ENCODE measurements at places on chromosomes 2 and 18.

DNA sequence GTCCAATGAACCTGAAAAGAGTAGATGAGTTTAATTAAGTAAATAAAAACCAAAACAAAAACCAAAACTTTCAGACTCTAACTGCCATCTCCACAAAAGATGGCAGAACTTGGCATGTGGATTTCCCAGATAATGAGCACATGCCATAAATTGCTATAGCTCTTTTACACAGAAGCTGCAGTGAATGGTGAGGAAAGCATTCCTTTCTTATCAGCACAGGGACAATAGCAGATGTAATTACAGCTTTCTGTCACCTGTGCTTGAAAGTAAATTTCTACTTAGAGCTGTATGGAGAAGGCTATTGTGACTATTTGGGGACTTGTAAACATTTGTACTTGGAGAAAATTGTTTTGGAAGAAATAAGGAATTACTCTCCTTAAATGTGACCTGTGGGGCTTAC lies 378.4 kb downstream of the RPRM start:
- DNase-seq, result no peak

DNA sequence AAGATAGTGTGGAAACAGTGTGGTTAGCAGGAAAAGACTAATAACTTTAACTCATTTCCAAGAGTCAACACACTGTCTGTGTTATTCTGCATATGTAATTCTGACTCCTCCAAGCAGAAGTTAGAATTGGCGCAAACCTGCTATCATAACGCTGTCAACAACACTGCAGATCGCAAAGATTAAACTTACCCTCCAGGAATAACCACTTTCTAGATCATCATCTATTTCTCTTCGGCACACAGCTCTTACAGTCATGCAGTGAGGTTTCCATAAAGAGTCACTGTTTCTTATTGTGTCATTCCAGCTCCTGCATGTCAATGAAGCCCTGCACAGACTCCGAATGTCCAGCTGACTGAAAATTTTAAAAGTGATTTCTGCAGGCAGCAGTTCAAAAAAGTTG lies 2.4 kb downstream of the FBXO48 start:
- DNase-seq, result no peak

DNA sequence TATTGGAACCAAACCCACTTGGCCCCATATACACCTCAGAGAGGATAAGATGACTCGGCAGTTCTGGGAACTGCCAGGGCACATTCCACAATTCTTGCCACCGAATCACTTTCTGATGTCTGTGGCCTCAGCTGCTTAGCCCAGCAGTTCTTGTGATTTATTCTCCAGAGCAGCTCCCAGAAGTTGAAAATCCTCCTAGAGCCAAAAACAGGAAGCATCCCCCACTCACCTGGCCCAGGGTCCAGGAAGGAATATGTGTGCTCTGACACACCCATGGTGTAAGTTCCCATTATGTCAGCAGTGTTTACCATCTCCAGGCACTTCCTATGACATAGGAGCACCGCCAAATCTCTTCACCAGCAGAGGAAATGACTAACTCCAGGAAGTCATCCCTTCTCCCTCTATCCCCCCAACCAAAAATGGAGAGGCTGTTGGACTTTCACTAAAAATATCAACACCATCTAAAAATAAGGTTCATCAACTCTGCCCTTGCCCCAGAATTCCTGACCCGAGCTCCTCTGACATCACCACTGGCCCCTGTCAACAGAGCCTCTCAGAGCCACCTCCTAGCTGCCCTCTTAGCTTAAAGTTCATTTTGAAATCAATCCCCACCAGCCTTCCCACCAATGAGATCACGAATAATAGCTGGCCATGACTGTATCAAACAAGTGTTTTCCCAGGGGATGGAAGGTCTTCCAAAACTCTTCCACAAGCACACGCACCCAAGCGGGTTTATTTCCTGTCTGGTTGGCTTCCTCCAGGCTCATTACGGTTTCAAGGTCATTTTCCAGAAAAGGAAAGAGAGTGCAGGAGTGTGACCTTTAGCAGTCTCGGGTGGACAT lies 223.1 kb upstream of the PARD3B start:
- no peak for DNase-seq

GRCh38 chr2:210546424-210547208 lies 9.8 kb upstream of the CPS1 start:
- DNase-seq, result no peak

DNA sequence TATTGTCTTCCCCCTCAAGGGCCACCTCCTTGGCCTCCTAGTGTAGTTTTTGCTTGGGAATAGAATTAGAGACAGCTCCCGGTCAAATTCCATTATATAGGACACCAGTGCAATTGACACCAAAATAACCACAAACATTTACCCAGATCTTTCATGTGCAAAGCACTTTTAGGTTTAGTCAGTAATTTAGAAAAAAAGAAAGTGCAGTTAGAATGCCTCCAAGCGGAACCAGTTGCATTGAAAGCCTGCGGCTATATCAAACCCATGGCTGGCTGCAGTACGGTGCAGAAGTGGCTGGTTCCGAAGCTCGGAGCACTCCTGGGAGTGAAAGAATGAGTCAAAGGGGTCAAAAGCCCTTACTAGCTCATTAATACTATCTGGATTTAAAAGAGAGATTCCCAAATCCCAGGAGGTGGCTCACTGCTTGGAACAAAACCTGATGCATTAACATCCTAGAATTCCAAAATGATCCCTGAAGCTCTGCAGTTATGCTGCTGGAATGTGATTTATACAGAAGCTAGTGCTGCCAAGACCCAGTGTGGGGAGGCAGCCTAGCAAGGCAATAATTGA lies 432.2 kb upstream of the KLHL29 start:
- no peak for DNase-seq

DNA sequence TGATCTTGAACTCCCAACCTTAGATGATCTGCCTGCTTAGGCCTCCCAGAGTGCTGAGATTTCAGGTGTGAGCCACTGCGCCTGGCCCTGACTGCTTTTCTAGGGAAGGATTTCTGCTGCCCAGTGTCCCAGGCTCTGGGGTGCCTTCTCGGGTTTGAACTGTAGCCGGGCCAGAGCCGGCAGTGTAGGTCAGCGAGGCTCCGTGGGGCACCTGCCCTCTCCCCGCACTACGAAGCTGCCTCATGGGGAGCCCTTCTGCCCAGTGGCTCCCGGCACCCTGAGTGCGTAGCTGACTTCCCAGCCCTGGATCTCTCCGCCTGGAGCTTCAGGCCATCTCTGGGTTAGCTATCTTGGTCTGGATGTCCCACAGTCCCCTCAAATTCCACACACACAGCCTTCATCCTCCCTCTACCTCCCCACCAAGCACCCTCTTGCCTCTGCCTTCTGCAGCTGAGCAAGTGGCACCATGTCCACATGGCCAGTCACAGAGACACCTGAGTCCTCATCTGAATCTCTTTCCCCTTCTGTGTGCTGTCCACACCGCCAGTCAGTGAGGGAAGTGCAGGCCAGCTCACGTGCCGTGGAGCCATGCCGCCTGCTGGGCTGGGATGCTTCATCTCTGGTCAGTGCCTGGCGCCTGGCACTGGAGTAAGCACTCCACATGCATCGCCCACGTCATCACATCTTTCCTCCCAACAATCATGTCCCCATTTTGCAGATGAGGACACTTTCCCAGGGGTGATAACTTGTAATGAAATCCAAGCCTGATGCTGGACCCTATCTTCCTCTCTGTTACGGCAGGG lies 69.2 kb downstream of the EDAR start:
- DNase-seq, result no peak

DNA sequence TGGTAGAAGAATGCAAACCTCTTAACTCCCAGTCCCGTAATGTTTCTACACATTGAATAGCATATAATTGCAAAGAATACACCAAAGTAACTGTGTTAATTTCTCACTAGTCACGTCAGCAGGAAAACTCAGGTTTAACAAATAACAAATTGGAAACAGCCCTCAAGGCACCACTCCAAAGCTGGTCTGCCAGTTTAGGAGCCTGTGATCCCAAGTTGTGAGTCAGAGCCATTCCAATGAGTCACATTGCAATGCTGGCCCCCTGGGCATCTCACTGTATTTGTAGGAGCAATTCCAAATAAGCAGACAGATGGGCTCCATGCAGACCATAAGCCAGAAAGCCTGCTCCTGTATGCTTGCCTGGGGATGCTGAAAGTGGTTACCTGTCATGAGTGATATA lies 143.2 kb upstream of the SETBP1 start:
- DNase-seq, result no peak

DNA sequence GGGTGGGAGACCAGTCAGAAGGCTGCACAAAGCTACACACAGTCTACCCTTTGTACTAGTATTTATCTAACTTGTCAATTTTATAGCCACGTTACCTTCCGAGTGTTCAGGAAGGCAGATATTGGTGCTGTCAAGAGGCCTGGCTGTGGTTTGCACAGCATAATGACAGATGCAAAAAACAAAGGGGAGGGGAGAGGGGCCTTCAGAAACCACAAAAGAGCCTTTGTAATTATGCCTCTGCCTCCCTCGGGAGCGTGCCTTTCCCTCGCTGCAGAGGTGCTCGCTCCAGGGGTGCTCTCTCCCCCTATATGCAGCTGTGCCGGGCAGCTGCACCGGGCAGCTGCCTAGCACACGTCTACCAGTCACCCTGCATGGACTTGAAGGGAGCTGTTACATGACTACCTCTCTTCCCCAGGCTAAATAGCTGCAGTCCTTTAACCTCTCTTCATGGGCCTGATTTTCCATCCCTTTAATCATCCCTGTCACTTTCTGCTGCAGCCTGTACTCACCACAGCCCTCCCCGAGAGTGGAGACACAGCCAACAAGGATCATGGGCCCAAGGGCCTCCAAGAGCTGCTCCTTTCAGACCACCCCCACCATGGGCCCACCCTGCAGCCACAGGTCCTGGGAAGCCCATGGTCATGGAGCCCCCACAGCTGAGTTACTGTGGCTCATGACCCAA lies 168.4 kb upstream of the PKDCC start:
- DNase-seq, result no peak

DNA sequence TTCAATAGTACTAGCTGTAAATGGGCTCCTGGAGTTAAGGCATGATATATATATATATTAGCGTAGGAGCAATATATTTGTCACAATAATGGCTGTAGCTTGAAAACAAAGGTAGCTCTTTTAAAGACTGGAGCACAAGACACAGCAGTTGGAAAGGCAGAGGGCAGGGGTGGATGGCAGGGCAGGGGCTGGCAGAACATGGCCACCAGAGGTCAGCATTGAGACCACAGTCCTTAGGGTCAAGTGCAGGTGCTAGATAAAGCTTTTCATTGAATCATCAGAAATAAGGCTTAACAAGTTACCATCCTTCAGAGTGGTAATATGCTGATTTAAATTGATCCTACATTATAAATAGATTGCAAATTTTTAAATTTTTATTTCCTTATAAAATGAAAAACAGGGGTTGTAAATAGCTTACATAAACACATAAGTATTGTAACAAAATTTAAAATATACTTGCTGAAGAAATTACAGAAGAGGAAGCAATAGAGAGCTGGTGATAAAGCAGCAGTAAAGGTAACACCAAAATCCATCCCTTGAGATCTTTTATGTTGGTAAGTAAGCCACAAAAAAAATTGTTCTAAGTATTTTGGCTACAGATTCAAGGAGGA lies 161.2 kb upstream of the PIEZO2 start:
- no peak for DNase-seq

DNA sequence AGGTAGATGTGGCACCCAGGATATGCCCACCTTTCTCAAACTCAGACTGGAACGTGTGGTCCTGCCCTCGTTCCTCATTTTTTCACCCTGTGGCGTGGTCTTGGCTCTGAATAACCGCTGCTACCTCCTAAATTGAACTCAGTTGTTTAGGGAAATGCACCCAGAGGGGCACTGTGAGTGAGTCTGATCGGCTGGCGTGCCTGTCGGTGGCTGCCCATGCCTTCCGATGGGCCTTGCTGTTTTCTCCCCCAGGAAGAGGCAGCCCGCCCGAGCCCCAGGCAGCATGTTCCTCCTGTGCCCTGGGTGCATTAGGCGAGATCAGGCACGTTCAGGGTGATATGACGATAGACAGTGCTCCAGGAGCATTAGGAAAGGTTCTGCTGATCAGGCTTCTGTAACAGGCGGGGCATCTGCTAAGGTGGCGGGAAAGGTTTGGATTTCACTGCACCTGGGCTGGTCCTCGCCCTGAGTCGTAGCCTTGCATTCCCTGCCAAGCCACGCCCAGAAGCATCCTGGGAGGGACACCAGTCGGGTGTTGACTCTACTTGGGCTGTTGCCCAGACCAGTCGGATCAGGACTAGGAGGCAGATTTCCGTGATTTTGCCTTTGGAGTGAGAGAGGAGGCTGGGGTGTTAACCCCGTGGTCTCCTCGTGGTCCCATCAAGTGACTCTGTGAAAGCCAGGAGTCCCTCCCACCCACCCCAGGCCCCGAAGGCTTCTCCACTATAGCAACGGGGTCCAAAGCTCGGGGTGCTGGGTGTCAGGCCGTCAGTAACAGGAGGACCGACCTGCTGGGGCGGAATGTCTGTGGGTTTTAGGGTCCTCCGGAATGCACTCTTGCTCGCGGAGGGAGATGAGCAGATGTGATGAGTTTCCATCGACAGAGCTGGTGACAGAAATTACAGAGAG lies 75.1 kb downstream of the SH3BP4 start:
- no peak for DNase-seq

All from CD8-positive, alpha-beta memory T cell (primary cell).